D341Med (cell line): ENCODE measurements at places on chromosomes 7 and 10.
A peak's percentile ranks its signal among the peaks of the same experiment; 100 is the strongest.

GRCh38 chr7:66099551-66100407 is 14.9 kb upstream of the CRCP start:
- DNase-seq = no peak

GRCh38 chr7:1141651-1142050 is 18.3 kb downstream of the ZFAND2A start:
- DNase-seq = no peak

- DNase-seq = no peak
These were observed 281.1 kb downstream of the MAD1L1 start for GRCh38 chr7:1951600-1951999.

GRCh38 chr7:152341039-152341913 is 94.5 kb downstream of the KMT2C start:
- DNase-seq = peak; percentile 69

DNA sequence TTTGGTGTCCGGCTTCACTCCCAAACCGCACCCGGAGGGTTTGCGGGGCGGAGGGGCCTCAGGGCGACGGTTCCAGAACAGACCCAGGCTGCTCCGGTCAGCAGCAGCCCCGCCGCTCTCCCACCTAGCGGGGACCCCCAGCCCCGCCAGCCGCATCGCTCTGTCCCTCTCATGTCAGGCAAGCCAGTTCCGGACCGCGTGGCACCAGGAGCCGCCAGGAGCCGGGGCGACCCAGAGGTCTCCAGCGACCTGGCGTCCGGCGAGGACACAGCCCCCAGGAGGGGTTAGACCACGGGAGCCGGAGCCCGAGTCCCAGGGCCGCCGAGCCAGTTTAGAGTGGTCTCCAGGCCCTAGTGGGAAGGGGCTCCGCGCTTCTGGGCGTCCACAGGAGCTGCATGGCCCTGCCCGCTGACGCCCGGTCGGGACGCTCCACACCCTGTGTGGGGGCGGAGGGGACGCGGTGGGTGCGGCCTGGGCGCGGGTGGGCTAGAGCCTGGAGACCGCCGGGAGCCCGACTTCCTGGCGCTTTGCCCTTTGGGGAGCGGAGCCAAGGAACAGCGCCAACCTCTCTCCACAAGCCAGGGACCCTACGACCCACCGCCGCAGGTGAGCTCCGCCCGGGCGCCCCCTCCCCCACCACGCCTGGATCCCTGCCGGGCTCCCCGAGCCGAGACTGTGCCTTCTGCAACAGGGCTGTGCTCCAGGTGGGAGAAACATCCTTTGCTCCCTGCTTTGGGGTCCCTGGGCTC is 43.4 kb downstream of the ZNF117 start:
- peak; percentile 38 for DNase-seq
